ENCODE measurements at places on chromosomes 5 and 9. TPM values are rescaled to one million over a fixed set of nuclear protein-coding genes. Genes with fewer than 3 reads are reported as not detected.

GRCh38 chr5:178327931-178328711, 95.5 kb upstream of the PHYKPL start:
- no peak for DNase-seq

- DNase-seq = no peak
These were observed at the start of gene PITX1 for GRCh38 chr5:135033901-135034235. PITX1 (minus strand) TSS chr5:135034228; CDS start chr5:135033881, 347 bp downstream.

DNA sequence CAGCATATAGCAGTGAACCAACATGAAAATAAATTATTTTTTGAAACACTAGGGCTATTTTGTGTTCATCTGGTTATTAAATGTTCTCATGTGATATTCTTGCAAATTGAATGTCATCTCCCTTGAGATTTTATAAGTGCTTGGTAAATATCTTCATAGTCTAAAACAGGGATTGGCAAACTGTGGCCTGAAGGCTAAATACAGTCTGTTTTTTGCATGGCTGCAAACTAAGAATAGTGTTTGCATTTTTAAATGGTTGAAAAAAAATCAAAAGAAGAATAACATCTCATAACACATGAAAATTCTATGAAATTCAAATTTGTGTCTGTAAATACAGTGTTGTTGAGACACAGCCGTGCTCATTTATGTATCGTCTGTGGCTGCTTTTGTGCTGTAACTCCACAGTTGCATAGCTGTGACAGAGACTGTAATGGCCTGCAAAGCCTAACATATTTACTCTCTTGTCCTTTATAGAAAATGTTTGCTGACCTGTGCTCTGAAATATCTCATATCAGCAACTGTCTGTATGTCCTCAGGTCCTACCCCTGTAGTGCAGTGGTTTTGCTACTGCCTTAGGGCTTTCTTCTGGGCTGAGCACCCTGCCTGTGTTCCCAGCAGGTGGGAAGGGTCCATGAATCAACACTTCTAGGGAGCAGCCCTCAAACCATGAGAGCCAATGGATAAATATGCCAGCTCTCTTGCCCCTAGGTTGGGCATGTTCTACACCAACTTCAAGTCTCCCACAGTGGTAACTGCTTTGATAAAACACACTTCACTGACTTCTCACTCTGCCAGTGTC, 41.7 kb upstream of the ARRDC3 start:
- DNase-seq = no peak

GRCh38 chr5:64876203-64876602, 107.5 kb downstream of the CWC27 start:
- DNase-seq = no peak

DNA sequence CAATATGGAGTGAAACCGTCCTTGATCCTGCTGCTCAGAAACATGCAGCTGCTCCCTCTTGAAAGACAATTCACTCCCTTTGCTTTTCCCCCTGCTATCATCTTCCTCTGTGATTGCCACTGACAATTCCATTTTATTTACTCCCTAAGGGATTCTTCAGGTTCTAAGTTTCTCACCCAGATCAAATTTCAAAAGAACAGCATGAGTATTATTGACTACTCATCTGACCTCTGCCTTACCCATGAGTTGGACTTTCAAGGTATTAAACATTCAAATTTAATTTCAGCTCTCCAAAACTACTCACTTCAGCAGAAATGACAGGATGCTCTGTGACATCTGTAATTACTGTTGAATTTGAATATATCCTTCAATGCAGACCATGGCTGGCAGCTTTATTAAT, 236.5 kb upstream of the HAPLN1 start:
- no peak for DNase-seq

MYOZ3 gene
- total RNA-seq = not detected

SPATA31A7 gene
- total RNA-seq = not detected

TGFBI gene
- 1,239 TPM for total RNA-seq

Data from NCI-H460 (cell line).